ENCODE measurements at places on chromosomes 13 and 19.

GRCh38 chr13:114105521-114106225 is 26.8 kb downstream of the RASA3 start:
- no peak for DNase-seq

- no peak for DNase-seq
Measured at GRCh38 chr13:46101484-46102254, 3.2 kb downstream of the CPB2 start.

DNA sequence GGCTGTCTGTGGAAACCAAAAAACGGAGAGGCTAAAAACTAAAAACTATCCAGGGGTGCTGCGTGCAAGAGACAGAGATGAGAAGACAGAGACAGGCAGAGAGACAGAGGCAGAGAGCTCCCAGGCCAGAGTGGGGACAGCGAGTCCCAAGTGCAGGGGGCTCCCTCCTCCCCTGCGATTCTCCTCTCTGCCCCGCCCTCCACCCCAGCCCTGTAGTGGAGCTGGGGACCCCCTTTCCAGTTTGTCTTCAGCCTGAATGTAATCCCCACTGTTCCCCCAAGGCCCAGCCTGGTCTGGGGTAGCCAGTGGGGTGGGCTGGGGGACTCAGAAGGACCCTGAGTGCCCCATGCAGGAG is 2.0 kb downstream of the NFIC start:
- no peak for DNase-seq

GRCh38 chr19:41218615-41219507 is at the start of gene AXL:
TSS of gene AXL (plus strand) at chr19:41219223. CDS start at chr19:41219393, 170 bp downstream.
- DNase-seq: peak; percentile 21

DNA sequence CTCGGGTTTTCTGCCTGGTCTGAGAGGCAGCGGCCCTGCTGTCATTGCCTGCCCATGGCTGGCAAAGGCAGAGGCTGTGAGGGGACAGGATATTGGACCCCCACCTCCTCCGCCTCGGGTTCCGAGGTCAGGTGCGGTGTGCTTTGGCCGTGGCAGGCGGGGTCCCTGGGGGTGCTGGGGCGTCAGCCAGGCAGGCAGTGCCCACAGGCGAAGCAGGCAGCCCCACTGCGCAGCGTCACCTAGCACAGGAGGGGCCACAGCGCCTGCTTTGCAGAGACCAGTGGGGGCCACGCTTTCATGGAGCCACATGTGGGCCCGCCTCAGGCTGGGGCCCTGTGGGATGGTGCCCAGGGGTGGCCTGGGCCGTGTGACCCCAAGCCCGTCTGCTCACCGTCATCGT is 96.0 kb downstream of the KDM4B start:
- no peak for DNase-seq

DNA sequence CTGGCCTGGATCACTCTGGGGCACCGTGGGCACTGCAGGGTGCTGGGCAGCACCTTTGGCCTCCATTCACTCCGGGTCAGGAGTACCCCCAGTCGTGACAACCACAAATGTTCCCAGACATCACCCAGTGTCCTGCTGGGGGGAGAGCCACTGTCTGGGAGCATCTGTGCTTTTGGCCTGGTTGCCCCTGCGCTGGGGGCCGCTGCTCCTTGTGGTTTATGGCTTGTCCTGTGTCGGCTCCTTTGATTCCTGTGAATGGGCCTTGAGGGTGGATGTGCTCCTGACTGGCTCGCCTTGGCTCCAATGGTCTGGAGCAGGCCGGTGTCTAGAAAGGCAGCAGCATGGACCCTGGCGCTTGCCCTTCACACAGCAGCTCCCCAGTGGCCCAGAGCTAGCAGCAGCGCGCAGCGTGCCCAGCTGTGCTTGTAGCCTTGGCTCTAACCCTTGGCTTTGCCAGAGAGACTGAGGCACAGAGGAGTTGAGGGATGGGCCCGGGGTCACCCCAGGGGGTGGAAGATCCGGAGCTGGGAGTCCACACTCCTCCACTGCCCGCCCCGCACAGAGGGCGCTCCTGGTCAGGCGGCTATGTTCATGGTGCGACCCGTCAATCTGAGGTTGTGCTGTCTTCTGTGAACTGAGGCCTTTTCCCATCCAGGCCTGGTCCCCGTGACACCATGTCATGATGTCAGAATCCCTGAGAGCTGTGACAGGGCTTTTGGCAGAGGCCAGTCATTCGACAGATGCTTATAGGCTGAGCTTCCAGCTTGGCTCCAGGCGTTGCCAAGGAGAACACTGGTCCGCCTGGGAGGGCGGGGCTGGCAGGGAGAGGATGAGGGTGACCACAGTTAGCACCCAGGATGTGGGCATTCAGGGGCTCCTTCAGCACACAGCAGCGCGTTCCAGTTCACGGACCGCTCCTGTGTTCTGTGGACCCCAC is 4.1 kb downstream of the DAZAP1 start:
- peak; percentile 77 for DNase-seq

- DNase-seq: peak; percentile 0
Measured at GRCh38 chr13:86403181-86403580, 604.0 kb upstream of the SLITRK6 start.

- DNase-seq: no peak
Measured at GRCh38 chr19:46076031-46076880, 35.5 kb upstream of the IGFL4 start.

- DNase-seq: no peak
Measured at GRCh38 chr13:51823863-51824262, 19.9 kb upstream of the DHRS12 start.

DNA sequence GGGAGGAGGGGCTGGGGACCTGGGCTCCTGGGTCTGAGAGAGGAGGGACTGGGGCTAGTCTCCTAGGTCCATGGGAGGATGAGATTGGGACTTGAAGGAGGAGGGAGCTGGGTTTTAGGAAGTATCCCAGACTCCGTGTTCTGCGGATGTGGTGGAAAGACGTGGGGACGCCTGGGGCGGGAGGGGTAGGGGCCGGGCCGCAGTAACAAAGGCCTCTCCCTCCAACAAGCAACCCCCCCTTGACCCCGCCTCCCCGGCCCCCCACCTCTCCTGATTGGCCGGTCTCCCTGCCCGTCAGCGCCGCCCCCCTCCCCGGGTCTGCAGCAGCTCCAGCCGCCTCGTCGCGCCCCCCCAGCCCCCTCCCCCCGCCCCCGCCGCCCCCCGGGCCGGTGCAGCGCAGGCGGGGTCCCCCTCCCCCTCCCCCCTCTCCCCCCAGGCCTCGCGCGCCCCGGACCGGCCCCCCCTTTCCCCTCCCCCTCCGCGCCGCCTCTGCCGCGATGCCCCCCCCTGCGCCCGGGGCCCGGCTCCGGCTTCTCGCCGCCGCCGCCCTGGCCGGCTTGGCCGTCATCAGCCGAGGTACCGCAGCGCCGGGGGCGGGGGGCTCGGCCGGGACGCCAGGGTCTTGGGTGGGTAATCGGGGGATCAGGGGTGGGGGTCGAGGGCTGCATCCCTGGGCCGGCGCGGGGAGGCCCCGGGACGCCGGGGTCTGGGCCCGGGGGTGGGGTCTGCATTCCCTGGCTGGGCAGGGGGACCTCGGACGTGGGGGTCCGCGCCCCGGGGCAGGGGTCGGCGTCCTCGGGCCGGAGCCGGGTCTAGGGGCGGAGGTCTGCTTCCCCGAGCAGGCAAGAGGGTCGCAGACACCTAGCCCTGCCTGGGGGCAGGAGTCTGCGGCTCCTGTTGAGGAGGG is at the start of gene IGLON5:
IGLON5 (plus strand) TSS at position 294 of the 907 bp plus-strand sequence; CDS start at position 498, 204 bp downstream.
- peak; percentile 94 for DNase-seq

DNA sequence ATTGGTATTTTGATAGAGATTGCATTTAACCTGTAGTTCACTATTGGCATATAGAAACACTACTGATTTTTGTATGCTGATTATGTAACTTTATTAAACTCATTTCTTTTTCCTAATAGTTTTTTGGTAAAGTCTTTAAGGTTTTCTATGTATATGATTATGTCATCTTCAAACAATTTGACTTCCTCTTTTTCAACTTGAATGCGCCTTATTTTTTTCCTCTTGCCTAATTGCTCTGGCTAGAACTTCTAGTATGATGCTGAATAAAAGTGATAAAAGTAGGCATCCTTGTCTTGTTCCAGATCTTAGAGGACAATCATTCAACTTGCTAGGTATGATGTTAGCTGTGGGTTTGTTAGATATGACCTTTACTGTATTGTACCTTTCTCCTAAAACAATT is 1034.9 kb downstream of the PCDH9 start:
- DNase-seq: no peak

DNA sequence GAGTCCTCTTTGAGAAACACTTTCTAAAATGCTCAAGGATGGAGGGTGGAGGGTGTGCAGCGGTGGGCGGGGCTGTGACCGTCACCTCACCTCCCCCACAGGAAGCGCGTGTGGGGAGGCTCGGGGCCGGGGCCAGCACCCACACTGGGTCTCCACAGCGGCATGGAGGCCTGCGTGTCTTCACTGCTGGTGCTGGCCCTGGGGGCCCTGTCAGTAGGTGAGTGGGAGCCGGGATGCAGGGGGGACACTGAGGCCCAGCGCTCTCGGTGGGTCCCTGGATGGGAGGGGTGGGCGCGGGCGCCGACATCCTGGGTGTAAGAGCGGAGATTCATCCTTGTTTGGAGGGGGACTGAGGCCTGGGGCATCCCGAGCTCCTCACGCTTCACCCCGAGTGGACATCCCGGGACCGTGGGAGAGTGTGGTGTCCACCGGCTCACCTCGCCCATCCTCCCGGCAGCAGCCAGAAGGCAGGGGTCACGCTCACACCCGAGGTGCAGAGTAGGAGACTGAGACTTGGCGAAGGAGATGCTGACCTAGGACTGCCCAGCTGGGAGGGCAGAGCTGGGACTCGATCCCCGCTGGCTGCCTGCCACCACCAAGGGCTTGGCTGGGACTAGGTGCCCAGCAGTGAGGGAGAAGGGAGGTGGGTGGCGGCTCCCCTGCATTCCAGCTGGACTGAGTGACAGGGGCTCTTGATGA is at the start of gene GZMM:
GZMM (plus strand) TSS at position 144 of the 699 bp plus-strand sequence; CDS start at position 163, 19 bp downstream.
- no peak for DNase-seq

- DNase-seq: no peak
Measured at GRCh38 chr19:35890113-35890650, 10.2 kb downstream of the NFKBID start.

GRCh38 chr19:30317403-30317802 is 54.8 kb upstream of the ZNF536 start:
- no peak for DNase-seq

DNA sequence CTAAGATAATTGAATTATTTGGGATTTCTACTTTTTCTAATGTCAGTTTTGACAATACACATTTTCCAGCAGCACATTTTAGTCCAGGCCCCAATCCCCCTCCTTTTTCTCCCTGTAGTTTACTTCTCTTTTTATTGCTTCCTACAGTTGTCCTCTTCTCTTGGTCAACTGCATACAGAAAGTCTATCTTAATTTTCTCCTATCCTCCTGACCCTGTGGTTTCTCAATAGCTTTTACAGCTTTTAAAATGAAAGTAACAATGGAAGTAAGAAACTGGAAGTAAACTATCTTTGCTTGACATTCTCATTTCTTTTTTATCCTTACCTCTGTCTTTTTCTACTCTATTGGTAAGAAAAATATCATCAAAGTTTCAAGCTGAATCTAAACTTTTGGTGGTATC is 106.5 kb upstream of the OXGR1 start:
- DNase-seq: no peak

DNA sequence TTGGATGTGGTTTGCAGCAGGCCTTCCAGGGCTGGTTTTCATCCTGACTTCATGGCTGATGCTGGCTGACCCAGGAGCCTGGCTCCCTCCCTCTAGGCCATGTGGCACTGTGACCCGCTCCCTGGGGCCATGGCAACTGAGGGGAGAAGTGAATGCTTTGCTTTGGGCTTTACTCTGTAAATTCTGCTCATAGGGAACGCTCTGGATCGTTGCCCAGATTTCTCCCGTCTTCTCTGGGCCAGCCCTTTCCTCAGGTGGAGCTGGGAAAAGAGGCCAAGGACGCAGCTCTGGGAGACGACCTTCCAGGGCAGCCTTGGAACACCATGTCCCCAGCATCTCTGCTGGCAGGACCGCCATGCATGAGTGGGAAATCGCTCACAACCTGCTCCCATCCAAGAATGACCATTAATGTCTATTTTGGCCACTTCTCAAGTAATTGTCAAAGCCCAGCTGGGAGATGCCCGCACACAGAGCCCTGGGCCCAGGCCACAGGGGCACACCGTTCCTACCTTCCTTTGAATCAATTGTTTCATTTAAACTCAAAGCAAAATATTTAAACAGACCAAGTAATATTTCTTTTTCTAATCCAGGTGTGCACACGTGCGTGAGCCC is 321.8 kb downstream of the TEX29 start:
- no peak for DNase-seq

- DNase-seq: no peak
Measured at GRCh38 chr13:74005320-74006157, 128.7 kb downstream of the KLF12 start.

DNA sequence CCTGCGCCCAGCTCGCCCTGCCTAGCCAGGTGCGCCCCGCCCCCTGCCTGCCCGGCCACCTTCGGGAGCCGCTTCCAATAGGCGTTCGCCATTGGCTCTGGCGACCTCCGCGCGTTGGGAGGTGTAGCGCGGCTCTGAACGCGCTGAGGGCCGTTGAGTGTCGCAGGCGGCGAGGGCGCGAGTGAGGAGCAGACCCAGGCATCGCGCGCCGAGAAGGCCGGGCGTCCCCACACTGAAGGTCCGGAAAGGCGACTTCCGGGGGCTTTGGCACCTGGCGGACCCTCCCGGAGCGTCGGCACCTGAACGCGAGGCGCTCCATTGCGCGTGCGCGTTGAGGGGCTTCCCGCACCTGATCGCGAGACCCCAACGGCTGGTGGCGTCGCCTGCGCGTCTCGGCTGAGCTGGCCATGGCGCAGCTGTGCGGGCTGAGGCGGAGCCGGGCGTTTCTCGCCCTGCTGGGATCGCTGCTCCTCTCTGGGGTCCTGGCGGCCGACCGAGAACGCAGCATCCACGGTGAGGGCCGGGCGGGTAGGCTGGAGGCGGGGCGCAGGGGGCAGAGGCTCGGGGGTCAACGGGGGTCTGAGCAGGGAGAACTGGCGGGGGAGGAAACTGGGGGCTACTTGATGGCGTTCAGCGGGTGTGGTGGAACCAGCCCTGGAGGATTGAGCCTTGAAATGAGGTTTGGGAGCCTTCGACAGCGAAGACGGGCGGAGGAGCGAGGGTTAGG is at the start of gene SPINT2:
SPINT2 (plus strand) TSS at position 88 of the 727 bp plus-strand sequence; CDS start at position 408, 320 bp downstream.
- no peak for DNase-seq

DNA sequence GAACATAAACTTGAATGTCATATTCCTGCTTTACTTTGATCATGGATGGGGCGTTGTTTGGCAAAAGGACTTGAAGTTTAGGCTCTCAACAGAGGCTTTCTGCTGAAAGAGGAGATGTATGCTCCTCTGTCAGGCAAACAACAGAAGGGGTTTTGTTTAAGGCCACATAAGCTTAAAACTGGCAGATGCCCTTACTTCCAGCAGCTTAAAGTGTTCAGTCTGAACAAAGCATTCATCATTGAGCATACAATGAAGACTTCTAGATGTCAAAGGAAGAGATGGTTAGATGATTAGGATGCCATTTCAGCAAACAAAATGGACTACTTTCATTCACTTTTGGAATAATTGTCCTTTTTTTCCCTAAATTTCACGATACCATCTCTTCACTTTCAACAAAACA is 484.5 kb downstream of the SLITRK6 start:
- no peak for DNase-seq

- DNase-seq: peak; percentile 35
Measured at GRCh38 chr13:81929988-81930387, 1589.1 kb upstream of the SPRY2 start.

- no peak for DNase-seq
Measured at GRCh38 chr19:44580366-44580895, 32.9 kb upstream of the IGSF23 start.
